ENCODE measurements at places on chromosomes 7 and 10.

GRCh38 chr10:64275774-64276173, 754.6 kb downstream of the REEP3 start:
- no peak for DNase-seq

- DNase-seq = no peak
These were observed 22.1 kb downstream of the HKDC1 start for GRCh38 chr10:69242040-69242851.

DNA sequence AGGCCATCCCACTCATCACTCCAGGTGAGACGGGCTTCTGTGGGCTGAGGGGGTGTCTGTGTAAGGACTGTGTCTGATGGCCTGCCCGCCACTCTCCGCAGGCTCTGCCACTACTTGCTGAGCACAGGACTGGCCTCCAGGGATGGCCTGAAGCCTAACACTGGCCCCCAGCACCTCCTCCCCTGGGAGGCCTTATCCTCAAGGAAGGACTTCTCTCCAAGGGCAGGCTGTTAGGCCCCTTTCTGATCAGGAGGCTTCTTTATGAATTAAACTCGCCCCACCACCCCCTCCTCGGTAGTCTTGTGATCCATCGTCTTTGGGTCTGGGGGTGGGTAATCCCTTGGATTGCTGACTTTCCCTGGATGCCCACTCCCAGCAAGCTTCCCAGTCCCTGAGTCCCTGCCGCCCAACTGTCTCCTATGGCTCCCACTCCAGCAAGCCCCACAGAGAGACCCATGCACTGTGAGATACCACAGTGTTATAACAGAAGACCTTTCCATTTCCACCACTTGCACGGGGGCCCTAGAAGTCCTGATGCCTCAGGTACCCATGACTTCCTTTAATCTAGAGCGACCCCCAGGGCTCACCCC, 4.7 kb downstream of the FXYD4 start:
- no peak for DNase-seq

- no peak for DNase-seq
These were observed 315.2 kb downstream of the GATA3 start for GRCh38 chr10:8369666-8370065.

GRCh38 chr7:66735154-66735553, 5.4 kb upstream of the RABGEF1 start:
- no peak for DNase-seq

- DNase-seq = no peak
These were observed 119.7 kb downstream of the WDR11 start for GRCh38 chr10:120970595-120971529.

DNA sequence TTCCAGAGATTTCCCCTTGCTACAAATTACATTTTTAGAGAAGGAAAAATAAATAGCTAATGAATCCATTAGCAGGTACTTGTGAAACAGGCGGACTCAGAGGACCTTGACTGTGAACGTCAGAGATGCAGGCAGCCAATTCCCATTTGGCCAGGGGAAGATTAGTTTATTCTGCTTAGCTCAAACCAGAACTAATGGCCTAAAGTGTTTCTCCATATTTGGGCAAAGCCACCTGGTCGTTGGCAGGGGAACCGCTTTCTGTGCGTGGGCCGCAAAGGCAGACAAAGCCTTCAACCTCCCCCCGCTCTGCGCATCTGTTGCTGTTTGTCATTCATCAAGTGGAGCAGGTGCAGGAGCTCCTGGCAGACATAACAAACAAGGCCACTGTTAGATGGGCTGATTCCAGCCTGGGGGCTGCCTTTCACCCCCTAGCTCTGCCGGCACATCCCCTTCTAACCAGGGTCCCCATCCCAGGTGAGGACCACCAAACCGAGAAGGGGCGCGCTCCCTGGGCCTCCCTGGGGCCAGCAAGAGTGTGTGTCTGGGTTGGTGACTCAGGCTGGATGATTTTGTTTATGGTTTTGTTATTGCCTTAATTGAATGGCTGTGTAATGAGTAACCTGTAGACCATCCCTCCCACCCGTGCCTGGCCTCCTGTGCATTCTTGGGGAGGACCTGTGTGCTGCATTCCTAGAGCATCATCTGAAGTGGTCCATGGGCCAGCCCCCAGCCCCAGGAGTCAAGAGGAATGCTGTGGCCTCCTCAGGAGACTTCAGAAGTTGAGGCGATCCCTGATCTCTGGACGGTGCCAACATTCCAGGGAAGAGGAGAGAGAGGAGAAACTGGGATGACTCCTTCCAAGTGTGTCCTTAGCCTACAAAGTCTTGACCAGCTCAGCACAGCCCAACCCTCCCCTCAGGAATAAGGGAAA, 14.5 kb upstream of the CPA1 start:
- no peak for DNase-seq

DNA sequence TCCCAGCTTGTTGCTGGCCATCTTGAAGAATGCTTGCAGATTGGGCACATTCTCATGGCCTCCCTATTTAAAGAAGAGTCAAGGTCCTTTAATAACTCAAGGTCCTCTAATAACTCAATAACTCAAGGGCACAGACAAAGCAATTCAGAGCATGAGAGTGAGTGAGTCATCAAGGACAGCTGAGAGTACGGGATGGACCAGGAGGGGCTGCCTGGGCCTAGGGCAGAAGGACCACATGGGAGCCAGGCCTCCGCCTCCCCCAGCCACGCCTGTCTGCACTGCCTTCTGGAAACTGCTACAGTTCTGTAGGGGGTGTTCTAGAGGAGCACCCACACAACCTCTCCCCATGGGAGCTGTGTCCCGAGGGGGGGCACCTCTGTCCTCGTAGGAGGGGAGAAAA, 48.9 kb downstream of the ZNF503 start:
- no peak for DNase-seq

Data from stimulated activated CD8-positive, alpha-beta memory T cell treated with anti-CD3 and anti-CD28 coated beads, Interleukin-4, amount 100 ng/mL, for 1 hour (primary cell).